T-helper 2 cell (primary cell): ENCODE measurements at places on chromosomes 16 and 17.

GRCh38 chr17:3770466-3770865 is 30.5 kb downstream of the ITGAE start:
- DNase-seq = no peak

DNA sequence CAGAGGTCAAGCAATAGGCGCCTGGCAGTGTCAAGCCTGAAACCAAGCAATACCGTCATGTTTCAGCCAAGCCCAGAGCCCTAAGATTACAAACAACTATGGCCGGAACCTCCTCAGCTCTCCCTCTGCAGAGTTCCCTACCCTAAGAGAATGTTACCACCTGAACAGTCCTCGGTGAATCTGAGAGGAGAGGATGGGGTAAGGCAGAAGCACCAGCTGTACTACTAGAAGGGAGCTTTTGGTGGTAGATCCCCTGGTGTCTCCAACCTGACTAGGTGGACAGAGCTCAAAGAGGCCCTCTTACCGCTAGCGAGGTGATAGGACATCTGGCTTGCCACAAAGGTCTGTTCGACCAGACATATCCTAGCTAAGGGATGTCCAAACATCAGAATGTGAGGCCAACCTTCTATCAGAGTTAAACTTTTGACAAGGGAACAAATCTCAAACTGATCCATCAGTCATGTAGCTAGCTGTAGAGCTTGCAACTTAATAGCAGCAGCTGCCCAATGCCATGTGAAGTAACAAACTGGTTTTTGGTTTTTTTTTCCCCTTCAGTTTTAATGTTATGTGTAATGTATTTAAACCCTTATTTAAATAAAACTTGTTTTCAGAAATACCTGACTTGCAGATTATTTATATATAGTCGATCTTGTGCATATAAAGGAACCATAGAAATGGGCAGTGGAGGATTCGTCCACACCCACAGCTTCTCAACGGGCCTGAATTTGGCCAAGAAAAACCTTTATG is 2.5 kb downstream of the EIF1 start:
- DNase-seq = peak; percentile 17

DNA sequence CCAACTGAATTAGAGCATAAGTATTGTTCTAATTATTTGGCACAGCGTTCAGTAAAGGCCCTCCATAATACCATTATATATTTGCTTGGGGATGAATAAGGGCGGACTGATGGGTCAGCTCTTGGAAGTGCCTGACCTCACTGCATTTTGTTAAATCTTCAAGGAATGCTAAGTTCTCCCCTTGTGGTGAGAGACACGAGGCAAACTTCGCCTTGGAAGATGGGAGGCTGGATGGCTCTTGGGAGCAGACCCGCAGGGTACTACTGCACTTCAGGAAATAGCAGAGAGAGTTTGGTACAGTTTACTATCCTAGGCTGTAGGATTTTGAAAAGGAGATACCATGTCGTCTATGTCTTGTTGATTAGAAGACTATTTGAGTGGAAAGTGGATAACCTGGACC is 87.0 kb upstream of the RPRML start:
- DNase-seq = no peak

- peak; percentile 89 for DNase-seq
Observed at GRCh38 chr17:75855310-75856061, at the start of gene WBP2. Gene WBP2 (minus strand): TSS chr17:75855335. CDS start chr17:75855297, 38 bp downstream.

- DNase-seq = no peak
Observed at GRCh38 chr16:63612462-63613227, 1509.2 kb downstream of the CDH11 start.

DNA sequence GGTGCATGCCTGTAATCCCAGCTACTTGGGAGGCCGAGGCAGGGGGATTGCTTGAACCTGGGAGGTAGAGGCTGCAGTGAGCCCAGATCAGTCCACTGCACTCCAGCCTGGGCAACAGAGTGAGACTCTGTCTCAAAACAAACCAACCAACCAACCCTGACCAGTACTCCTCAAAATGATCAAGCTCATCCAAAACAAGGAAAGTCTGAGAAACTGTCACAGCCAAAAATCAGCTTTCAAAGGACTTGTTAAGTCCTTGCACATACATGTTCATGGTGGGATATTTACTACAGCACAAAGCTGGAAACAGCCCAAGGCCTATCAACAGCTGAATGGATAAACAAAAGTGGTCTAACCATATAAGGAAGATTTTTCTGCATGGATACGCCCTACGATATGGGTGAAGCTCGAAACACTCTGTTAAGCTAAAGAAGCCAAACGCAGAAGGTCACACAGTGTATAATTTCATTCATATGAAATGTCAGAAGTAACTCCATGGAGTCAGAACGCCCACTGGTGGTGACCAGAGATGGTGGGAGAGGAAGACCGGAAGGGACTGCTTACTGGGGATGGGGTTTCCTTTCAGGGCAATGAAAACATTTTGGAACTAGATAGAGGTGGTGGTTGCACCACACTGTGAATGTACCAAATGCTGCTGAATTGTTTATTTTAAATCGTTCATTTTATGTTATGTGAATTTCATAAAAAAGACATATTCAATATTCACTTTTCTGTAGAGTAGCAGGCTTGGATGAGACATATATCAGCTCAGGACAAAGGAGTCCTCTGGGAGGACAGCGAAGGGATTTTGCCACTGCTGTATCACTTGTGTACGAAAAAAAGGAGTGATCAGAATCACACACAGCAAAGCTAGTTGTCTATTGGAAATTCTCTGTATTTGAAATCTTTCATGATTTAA is 17.7 kb downstream of the CCL17 start:
- DNase-seq = no peak

- DNase-seq = peak; percentile 53
Observed at GRCh38 chr17:76076765-76077583, 2.0 kb upstream of the ZACN start.

DNA sequence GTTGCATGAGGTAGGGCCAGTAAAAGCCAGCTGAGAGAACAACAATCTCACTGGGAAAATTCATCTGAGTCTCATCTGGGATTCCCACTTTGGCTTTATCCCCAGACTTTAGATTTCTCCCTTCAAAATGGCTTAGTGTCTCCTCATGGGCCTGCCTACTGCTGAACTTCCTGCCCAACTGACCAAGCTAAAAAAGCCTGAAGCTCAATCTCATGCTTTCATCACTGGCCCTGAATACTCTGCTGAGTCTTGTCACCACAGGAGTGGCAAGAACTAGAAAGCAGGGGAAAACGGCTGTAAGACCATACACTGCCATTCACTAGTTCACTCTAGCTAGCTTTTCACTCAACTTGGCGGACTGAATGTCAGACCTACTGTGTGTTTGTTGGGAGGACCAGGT is 96.4 kb upstream of the NOG start:
- DNase-seq = no peak

DNA sequence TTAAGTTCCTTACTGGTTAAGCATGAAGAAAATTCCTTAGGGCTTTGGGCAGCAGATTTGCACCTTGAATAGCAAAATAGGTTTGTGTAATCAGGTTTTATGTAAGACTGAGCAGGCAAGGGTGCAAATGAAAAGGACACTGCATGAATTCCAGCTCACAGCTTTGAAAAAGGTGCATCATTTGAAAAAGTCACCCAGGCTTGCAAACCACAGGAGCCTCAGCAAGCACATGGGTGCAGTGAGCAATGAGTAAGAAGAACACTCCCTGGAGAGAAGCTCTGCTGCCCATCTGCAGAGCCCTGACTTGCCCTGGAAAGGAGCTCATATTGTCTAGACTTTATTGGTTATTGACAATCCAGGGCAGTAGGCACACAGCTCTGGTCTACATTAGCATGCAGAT is 165.6 kb upstream of the KCNJ16 start:
- DNase-seq = no peak

GRCh38 chr17:76003915-76004314 is 3.3 kb downstream of the CDK3 start:
- no peak for DNase-seq

DNA sequence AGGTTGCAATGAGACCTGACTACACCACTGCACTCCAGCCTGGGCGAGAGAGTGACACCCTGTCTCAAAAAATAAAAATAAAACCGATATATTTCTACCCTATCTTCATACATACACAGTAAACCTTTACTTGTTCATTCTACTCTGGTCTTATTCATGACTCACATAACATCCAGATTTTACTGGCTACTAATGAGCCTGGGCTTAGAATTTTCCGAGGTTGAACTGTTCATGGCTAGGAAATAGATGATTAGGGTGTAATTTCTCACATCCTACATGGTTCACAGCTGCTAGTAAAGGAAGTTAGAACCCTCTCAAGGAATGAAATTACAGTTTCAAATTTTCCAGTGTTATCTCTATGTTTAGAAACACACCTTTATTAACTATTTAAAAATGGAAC is 14.7 kb downstream of the GSPT1 start:
- DNase-seq = no peak

DNA sequence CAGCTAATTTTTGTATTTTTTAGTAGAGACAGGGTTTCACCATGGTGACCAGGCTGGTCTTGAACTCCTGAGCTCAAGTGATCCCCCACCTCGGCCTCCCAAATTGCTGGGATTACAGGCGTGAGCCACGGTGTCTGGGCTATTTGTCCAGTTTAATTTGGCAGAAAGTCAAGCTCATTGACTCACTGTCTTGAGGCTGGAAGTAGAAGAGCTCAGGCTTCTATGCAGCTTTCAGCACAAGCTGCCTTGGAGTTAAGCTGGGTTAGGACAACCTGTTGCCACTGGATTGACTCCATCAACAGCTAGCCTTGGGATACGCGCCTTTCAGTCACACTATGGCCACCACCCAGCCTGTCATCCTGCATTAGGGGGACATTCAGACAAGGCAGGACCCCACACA is 76.2 kb upstream of the DNAH17 start:
- no peak for DNase-seq

- DNase-seq = no peak
Observed at GRCh38 chr17:51907041-51907440, 251.5 kb downstream of the CA10 start.

- no peak for DNase-seq
Observed at GRCh38 chr17:59038734-59039133, 67.9 kb downstream of the TRIM37 start.

GRCh38 chr16:11061629-11062270 is 117.4 kb downstream of the CLEC16A start:
- no peak for DNase-seq

DNA sequence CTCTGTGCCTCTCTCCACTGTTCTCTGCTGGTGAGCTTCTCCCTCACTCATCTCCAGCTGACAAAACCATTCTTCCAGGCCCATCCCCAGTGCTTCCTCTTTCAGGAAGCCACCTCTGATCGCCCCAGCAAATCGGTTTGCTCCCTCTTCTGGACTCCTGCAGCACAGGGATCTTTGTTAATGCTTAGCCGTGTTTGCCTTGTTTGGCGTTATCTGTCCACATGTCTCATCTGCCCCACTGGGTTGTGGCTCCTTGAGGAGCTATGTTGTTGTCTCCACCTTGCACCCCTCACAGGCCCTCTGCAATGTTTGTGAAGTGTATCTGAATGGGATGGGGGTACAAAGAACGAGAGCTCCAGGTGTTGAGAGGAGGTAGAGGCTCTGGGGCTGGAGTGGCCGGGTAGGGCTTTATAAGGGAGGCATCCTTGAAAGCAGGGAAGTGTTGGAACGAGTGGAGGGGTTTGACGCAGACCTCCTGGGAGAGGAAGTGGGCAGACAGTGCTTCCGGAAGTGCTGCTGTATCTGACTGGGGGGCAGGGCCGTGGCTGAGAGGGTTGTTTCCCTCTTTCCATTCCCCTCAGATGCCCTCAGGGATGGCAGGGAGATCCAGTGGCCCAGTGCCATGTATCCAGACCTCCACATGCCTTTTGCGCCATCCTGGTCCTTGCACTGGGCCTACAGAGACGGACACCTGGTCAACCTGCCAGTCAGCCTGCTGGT is 27.8 kb downstream of the CASKIN2 start:
- DNase-seq = no peak

DNA sequence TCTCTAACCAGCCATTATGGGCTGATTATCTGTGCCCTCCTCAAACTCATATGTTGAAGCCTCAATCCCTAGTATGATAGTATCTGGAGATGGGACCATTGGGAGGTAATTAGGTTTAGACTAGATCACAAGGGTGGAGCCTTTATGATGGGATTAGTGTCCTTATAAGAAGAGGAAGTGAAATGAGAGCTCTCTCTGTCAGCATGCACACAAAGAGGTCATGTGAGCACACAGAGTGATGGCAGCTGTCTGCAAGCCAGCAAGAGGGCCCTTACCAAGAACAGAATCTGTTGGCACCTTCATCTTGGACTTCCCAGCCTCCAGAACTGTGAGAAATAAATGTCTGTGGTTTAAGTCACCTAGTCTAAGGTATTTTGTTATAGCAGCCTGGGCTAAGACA is 101.9 kb downstream of the PCTP start:
- DNase-seq = no peak
